ENCODE measurements at places on chromosomes 7 and 10.

DNA sequence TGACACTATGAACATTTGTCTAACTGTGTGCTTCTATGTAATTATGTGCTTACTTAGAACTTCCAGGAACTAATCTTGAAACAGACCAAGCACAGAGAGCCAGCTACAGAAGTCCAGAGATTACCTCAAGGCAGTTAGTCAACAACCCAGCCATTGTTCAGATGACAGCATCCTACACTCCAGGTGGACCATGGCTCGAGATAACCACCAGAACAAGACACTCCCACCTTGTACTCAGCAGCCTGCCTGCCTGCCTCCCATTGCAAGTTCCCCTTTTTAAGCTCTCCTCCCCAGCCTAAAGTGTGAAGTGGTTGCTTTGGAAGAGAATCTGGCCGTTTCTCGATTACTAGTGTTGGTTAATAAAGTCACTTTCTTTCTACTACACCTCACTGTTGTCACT, 1080.6 kb upstream of the LRRN3 start:
- no peak for DNase-seq

GRCh38 chr10:4370376-4370775, 455.6 kb upstream of the AKR1E2 start:
- no peak for DNase-seq

GRCh38 chr7:142300689-142301088, 42.8 kb upstream of the PRSS58 start:
- no peak for DNase-seq

DNA sequence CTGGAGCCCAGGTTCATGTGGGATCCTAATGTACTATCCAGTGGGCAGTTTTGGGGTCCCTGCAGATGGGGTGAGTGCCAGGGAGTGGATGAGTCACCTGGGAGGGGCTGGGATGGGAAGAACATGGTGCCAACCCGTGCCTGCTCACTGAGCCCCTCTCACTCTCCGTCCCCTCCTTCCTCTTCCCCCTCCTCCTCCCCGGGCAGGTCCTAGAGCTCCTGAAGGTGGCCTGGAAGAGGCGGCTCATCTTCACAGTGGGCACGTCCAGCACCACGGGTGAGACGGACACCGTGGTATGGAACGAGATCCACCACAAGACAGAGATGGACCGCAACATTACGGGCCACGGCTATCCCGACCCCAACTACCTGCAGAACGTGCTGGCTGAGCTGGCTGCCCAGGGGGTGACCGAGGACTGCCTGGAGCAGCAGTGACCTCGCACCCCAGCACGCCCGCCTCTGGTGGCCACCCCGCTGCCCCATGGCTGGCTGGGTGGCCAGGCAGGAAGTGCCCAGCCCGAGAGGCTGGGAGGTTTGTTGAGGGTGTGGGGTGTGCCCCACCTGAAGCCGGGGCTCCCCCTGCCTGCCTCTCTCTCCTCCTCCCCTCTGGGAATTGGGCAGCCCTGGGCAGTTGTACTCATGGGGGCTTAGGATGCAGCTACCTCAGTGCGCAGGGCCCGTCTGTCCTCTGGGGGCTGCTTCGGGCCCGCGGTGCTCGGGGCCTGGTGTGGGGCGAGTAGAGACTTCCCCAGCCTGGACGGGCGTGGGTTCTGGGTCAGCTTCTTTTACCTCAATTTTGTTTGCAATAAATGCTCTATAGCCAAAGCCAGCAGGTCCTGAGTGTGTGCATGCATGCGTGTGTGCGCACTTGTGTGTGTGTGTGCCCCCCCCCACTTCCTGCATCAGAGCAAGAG, 4.9 kb upstream of the UPK3B start:
- no peak for DNase-seq

GRCh38 chr7:34277016-34277802, 371.9 kb downstream of the BMPER start:
- DNase-seq: peak; percentile 5

DNA sequence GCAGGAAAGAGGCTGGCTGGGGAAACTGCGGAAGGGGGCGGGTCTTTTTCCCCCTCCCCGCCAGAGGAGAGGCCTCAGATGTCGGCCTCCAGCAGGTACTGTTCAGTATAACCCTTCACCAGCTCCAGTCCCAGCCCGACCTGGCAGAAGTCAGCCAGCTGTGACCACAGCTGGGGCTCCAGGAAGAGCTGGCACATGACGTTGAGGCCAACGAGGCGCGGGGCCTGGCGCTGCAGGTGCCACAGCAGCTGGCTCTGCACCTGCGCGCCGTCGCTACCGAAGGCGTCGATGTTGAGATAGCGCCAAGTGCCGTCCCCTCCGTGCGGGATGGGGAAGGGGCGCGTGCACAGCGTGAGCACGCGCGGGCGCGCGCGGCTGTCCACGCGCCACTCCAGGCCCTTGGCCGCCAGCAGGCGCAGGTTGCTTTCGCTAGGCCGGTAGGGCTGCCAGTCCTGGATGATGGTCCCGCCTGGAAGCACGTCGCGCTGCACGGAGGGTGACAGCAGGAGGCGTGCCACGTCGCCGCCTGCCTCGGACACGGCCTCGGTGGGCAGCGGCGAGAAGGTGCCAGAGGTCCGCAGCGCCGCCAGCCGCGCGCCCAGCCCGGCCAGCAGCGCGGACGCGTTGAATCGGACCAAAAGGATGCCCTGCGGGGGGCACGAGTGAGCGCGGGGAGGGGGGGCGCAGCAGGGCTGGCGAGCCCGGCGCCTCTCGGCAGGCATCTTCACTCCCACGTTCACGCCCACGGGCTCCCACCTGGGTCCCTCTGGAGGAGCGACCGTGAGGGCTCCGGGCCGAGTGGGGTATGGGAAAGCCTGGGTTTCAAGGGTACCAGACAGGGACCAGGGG, 6.9 kb upstream of the VGF start:
- no peak for DNase-seq

- DNase-seq: no peak
These were observed 255.2 kb upstream of the KLF14 start for GRCh38 chr7:130989101-130989795.

- DNase-seq: no peak
These were observed 1.2 kb upstream of the CPED1 start for GRCh38 chr7:120987280-120987679.

- DNase-seq: no peak
These were observed 280.0 kb upstream of the GNAI1 start for GRCh38 chr7:79854621-79855020.

DNA sequence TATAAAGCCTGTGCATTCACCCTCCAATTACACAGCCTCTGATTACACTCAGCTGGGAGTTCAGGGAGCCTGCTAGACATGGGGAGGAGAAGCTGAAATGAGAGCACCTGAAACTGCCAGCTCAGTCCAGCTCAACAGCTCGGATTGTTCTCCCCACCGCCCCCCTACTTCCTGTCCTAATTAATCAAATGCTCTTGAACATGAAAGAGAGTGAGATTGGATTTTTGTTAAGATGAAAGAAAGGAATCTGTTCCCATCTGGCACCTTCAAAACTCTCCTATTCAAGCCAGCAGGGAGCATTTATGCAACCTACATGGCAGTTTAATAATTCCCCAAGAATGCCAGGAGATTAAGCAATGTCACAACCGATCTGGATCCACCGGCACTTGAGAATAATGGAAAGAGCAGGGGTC, 98.0 kb downstream of the NPSR1 start:
- no peak for DNase-seq

GRCh38 chr10:88083597-88083989, 220.2 kb downstream of the PTEN start:
- DNase-seq: no peak

GRCh38 chr7:83643012-83643411, 5.9 kb downstream of the SEMA3E start:
- DNase-seq: no peak

DNA sequence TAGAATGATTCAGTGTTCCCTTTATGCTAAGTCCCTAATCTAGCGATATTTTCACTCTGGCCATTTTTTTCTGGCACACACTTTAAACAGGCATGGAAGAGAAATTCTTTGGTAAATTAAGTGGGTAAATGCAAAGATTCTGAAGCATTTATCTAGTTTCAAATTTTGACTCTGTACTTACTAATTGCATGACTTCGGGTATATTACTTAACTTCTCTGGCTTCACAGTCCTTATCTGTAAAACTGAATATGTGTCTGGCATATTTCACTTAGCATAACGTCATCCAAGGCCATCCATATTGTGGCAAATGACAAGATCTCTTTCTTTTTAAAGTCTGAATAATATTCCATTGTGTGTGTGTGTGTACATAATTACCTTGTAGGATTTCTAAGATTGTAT, 114.5 kb downstream of the MBL2 start:
- no peak for DNase-seq

DNA sequence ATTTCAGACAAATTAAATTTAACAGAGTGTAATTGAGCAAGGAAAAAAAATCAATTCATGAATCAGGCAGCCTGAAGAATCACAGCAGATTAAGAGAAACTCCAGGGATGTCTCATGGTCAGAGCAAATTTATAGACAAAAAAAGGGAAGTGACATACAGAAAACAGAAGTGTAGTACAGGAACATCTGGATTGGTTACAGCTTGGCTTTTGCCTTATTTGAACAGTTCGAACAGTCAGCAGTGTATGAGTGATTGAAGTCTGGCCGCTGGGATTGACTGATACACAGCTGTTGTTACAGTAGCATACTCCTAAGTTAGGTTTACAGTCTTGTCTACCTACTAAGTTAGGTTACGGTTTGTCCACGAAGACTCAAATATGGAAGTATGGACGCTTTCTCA, 255.3 kb downstream of the HPSE2 start:
- no peak for DNase-seq

DNA sequence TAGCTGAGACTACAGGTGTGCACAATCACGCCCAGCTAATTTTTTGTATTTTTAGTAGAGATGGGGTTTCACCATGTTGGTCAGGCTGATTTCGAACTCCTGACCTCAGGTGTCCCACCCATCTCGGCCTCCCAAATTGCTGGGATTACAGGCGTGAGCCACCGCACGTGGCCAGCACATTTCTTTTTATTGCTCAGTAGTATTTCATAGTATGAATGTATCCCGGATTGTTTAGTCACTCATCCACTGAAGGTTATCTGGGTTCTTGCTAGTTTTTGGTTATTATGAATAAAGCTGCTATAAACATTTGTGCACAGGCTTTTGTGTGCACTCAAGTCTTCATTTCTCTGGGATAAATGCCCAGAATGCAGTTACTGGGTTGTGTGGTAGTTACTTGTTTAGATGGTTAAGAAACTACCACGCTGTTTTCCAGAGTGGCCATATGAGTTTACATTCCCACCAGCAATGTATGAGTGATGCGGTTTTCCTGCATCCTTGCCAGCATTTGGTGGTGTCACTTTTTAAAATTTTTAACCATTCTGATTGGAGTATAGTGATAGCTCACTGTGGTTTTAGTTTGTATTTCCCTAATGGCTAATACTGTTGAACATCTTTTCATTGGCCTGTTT, 275.8 kb upstream of the LYZL1 start:
- DNase-seq: no peak

DNA sequence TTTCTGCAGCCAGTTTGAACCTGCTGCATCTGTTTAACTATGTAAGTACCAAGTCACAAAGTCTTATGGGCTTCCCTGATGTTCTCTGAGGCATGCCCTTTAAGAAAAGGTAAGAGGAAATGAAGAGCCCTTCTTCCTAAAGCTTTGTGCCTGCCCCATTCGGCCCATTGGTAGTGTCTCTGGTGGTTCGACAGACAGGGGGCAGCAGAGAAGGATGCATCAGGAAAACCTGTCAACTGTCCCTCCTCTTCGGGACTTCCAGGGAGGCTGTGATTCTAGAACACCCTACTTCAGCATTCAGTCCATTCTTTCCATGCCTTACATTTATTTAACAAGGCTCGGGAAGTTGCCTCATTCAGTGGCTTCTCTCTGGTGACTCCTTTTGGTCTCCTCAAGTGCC, 1.9 kb upstream of the SFRP4 start:
- no peak for DNase-seq

DNA sequence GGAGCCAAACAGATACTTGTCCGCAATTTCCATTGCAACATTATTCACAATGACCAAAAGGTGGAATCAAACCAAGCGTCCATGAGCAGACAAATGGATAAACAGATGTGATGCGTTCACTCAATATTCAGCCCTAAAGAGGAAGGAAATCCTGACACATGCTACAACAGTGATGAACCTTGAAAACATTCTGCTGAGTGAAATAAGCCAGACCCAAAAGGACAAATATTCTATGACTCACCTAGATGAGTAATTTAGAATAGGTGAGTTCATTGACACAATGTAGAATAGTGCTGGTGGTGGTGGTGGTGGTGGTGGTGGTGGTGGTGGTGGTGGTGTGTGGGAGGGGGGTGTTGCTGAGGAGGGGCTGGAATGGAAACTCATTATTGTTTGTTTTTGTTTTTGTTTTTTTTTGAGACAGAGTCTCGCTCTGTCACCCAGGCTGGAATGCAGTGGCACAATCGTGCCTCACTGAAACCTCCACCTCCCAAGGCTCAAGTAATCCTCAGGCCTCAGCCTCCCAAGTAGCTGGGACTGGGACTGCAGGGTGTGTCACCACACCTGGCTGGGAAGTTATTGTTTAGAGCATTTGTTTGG, 28.6 kb downstream of the SMKR1 start:
- peak; percentile 39 for DNase-seq

DNA sequence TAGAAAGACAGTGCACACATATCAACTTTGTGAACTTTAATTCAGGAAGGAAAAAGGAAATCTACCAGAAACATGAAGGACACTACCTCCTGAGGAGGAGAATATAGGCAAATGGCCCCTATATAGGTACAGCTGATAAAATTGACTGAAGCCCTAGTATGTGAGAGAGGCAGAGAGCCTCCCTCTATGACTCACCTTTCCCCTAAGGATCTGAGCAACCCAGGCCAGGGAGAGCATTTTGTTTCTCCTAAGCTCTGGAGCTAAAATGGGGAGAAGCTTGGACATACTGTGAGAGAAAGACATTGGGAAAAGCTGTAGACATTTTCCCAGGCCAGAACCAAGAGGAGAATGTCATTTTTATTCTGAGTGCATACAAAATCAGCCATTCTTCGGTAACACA, 303.5 kb downstream of the AHR start:
- no peak for DNase-seq

DNA sequence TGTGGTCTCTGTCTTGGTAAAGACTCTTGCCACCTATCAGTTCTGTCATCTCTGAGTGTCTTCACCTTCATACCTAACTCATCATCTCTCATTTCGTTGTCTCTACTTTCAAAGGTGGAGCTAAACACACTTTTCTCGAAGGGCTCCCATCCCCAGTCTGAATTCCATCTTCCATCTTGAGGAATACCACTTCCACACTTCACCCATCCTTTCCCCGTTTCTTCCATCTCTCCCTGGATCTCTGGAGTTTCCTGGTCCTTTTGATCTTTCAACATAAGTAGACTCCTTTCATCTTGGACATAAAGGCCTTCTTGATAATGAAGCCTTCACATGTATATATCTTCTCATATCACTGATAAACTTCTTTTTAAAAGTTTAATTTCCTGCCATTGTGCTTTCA, 120.8 kb upstream of the NOBOX start:
- DNase-seq: no peak

GRCh38 chr7:84009051-84009450, 185.5 kb downstream of the SEMA3A start:
- DNase-seq: no peak

DNA sequence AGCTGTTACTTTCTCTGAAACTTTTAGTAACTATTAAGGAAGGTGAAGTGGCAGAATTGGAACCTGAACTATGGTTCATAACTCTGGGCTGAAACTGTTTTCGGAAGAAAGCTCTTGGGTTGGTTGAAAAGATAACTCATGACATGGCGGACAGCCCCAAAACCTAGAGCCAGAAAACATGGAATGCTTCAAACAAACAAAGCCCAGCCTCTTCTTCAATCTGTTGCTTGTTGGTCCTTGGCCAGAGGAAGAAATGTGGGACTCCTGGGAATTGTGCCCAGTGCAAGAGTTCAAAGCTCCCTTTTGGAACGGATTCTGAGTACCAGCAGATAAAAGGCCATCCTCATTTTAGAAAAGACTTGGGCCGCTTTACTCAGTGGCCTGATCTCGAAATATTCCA, 52.9 kb upstream of the CACNB2 start:
- DNase-seq: no peak
